ENCODE measurements at places on chromosomes 12 and 14. TPM values are rescaled to one million over a fixed set of nuclear protein-coding genes. Genes with fewer than 3 reads are reported as not detected.
A peak's percentile ranks its signal among the peaks of the same experiment; 100 is the strongest.

DNA sequence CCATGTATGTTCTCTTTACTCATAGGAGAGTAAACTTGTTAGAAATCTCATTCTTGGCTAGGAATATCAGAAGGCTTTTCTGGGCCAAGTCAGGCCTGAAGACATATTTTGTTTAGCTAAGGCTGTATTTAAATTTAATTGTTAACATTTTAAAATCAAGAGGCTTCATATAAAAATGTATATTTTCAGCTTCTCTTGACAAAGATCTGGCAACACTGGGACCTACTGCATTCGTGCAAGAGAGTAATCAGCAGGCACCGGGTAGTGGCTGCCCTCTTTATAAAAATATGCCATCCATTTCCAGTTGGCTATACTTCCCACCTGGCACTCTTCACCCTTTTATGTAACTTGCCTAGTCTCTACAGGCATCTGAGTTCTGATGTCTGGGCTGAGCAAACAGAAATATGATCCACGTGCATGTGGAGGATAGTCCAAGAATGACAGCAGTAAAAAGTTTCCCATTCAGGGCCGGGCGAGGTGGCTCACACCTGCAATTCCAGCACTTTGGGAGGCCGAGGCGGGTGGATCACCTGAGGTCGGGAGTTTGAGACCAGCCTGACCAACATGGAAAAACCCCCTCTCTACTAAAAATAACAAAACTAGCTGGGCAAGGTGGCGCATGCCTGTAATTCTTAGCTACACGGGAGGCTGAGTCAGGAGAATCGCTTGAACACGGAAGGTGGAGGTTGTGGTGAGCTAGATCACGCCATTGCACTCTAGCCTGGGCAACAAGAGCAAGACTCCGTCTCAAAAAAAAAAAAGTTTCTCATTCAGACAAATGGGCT lies 2.0 kb upstream of the SOS2 start:
- no peak for ATAC-seq
- H3K4me3 ChIP-seq: no peak overlapping the region
- H3K27ac ChIP-seq: no peak overlapping the region
- H3K4me1 ChIP-seq: peaks cover 8% of the 10 kb centered on the region

- H3K27ac ChIP-seq: no peak overlapping the region
- H3K36me3 ChIP-seq: peaks cover 80% of the 10 kb centered on the region
- ATAC-seq: no peak
- peaks cover 6% of the 10 kb centered on the region for H3K4me1 ChIP-seq
- no peak overlapping the region for H3K4me3 ChIP-seq
These were observed 27.8 kb downstream of the PAPLN start for GRCh38 chr14:73264885-73265720.

DNA sequence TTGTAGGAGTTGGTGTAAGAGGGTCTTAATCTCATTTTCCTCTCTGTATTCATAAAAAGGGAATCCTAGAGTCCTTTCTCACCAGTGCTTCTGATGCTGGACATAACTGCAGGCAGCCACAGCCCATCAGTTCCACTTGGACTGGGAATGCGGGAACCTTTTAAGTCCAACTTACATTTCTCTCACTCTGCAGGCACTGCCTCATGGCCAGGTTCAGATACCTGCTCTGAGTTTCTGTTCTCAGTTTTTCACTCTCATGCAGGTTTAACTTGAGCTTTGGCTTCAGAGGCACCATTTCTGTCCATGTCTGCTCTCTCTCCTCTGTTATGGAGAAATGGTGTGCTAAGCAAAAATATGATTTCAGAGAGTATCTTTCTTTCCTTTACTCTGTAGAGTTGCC lies 4.2 kb downstream of the ACVR1B start:
- no peak overlapping the region for H3K27ac ChIP-seq
- no peaks in the 10 kb centered on the region for H3K36me3 ChIP-seq
- no peak for ATAC-seq
- peaks cover 82% of the 10 kb centered on the region for H3K4me1 ChIP-seq
- H3K27me3 ChIP-seq: no peaks in the 10 kb centered on the region

DNA sequence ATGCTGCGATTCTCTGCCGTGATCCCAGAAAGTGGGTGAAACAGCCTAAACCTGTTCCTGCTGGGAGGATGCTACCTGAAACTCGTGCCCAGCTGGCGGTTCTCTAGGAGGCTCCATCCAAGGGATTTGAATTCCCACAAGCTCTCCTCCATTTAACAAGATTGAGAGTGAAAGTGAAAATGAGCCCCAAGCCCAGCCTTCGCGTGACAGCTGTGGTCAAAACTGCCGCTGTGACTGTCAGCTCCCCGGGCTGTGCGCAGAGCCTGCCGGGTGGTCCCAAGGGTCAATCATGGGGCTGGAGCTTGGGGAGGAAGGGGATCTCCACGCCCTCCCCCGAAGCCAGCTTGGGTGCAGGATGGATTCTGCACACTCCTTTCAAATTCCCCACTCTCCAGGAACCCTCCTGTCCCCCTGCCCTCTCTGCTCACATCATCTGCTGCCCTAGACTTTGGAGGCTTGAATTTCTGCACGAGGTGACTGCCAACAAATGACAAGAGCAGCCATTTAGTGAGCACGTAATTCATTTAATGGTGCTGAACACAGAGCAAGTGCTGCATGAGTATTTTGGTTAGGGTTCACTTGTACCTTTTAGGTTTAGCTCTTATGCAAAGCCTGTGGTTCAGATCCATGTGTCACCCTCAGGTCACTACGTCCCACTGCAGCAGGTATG lies 5.3 kb downstream of the ASB2 start:
- no peak for ATAC-seq
- H3K36me3 ChIP-seq: no peaks in the 10 kb centered on the region
- no peaks in the 10 kb centered on the region for H3K27me3 ChIP-seq
- peaks cover 4% of the 10 kb centered on the region for H3K4me1 ChIP-seq
- peak overlapping the region; percentile 96 for H3K27ac ChIP-seq

- ATAC-seq: no peak
- no peaks in the 10 kb centered on the region for H3K27me3 ChIP-seq
- no peaks in the 10 kb centered on the region for H3K4me1 ChIP-seq
- no peaks in the 10 kb centered on the region for H3K36me3 ChIP-seq
These were observed 73.0 kb downstream of the TSHR start for GRCh38 chr14:81028461-81028860.

- H3K36me3 ChIP-seq: no peaks in the 10 kb centered on the region
- no peak overlapping the region for H3K27ac ChIP-seq
- no peaks in the 10 kb centered on the region for H3K4me1 ChIP-seq
- no peaks in the 10 kb centered on the region for H3K27me3 ChIP-seq
These were observed 59.5 kb downstream of the SYNE2 start for GRCh38 chr14:63912286-63912685.

GRCh38 chr12:112322882-112323547 lies 59.2 kb downstream of the HECTD4 start:
- no peaks in the 10 kb centered on the region for H3K27me3 ChIP-seq
- H3K4me1 ChIP-seq: peaks cover 35% of the 10 kb centered on the region
- ATAC-seq: no peak
- peaks cover 15% of the 10 kb centered on the region for H3K36me3 ChIP-seq

DNA sequence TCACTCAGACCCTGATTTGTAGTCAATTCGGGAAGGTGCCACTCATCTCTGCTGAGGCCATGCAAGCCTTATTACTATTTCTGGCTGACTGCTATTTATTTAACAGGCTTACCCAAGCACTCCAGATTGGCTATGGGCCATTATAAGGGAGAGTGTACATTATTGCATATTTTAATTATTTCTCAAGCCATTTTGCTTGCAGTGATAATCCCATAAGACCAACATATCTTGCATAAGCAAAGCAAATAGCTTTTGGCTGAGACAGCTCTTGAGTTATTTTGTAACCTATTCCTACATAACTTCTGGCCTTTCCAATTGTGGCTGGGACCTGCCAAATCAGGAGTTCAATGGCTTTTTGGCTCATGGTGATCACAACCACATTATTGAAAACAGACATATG lies 509.6 kb upstream of the USP15 start:
- H3K4me1 ChIP-seq: peaks cover 5% of the 10 kb centered on the region
- no peak overlapping the region for H3K27ac ChIP-seq
- H3K4me3 ChIP-seq: no peak overlapping the region
- no peaks in the 10 kb centered on the region for H3K27me3 ChIP-seq

- no peaks in the 10 kb centered on the region for H3K36me3 ChIP-seq
- H3K27ac ChIP-seq: no peak overlapping the region
- H3K4me3 ChIP-seq: no peak overlapping the region
- no peaks in the 10 kb centered on the region for H3K4me1 ChIP-seq
- no peak for ATAC-seq
These were observed 687.5 kb upstream of the FBXO33 start for GRCh38 chr14:40119765-40120164.

- no peaks in the 10 kb centered on the region for H3K36me3 ChIP-seq
- no peak overlapping the region for H3K27ac ChIP-seq
- H3K27me3 ChIP-seq: peaks cover 64% of the 10 kb centered on the region
These were observed 901 bp downstream of the B3GNT4 start for GRCh38 chr12:122204167-122205052.

- no peak overlapping the region for H3K27ac ChIP-seq
- no peak for ATAC-seq
- no peak overlapping the region for H3K4me3 ChIP-seq
- H3K27me3 ChIP-seq: peaks cover 29% of the 10 kb centered on the region
- H3K4me1 ChIP-seq: no peaks in the 10 kb centered on the region
- no peaks in the 10 kb centered on the region for H3K36me3 ChIP-seq
These were observed 415.9 kb downstream of the FUT8 start for GRCh38 chr14:65828396-65828795.

DNA sequence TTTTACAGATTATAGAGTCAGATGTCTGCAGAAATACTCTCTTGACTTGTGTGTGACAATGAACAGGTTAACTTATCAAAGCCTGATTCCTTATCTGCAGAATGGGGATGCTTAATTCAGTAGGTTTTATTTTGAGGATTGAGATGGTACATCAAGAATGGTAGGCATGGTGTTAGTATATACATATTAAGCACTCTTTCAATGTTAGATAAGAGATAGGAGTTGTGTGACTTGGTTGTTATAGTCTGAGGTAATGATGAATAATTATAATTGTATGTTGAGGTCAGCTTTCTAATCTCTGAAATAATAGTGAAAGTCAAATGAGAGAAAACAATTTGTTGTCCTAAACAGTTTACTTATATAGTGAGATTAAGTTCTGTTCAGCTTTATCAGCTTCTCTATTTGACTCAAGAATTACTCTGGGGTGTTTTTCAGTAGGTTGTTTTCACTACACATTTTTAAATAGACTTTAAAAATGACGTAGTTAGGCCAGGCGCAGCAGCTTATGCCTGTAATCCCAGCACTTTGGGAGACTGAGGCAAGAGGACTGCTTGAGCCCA lies 11.9 kb downstream of the PALS1 start:
- no peaks in the 10 kb centered on the region for H3K4me1 ChIP-seq
- H3K27me3 ChIP-seq: no peaks in the 10 kb centered on the region
- no peak overlapping the region for H3K27ac ChIP-seq
- H3K36me3 ChIP-seq: no peaks in the 10 kb centered on the region
- no peak overlapping the region for H3K4me3 ChIP-seq
- no peak for ATAC-seq

DNA sequence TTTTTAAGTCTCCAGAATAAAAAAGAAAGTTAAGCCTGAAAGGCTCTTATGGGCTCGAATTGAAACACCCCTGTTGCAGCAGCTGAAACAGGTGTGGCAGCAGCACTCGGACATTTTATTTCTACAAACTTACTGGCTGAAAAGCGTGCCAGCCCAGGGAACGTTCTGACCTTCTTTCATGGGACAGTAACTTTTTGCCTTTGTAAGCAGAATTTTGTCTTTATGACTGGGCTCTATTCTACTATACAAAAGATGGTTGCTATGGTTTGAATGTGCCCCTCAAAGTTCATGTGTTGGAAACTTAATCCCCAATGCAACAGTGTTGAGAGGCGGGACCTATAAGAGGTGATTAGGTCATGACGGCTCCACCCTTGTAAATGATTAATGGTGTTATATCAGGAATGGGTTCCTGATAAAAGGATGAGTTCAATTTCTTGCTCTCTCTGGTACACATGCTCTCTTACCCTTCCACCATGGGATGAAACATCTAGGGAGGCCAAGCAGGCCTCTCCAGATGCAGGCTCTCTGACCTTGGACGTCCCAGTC lies 52.7 kb downstream of the PELI2 start:
- no peak overlapping the region for H3K27ac ChIP-seq
- H3K4me3 ChIP-seq: no peak overlapping the region
- peaks cover 20% of the 10 kb centered on the region for H3K4me1 ChIP-seq
- no peaks in the 10 kb centered on the region for H3K27me3 ChIP-seq

DNA sequence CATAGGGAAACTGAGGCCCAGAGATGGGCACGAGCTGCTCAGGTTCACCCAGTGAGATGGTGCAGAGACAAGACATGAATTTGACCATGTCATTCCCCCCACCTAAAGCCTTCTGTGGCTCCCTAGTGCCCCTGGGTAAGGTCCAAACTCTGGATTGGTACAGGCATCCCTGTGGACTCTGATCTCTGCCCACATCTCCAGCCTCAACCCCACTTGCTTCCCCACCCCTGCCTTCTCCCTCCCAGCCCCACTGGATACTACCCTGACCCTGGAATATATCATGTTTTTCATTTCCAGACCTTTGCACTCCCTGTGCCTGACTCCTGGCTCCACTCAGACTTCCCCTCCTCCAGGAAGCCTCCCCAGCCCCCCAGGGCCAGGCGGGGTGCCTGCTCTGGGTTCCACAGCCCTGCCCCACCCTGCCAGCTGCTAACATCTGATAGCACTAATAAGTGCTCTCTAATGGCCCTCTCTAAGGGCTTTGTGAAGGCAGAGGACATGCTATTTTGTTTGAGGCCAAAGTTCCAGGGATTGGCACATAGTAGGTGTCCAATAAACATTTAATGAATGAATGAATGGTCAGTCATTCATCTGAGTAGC lies 1.1 kb upstream of the SDSL start:
- no peaks in the 10 kb centered on the region for H3K36me3 ChIP-seq
- H3K27ac ChIP-seq: no peak overlapping the region
- ATAC-seq: no peak
- H3K4me1 ChIP-seq: peaks cover 20% of the 10 kb centered on the region

DNA sequence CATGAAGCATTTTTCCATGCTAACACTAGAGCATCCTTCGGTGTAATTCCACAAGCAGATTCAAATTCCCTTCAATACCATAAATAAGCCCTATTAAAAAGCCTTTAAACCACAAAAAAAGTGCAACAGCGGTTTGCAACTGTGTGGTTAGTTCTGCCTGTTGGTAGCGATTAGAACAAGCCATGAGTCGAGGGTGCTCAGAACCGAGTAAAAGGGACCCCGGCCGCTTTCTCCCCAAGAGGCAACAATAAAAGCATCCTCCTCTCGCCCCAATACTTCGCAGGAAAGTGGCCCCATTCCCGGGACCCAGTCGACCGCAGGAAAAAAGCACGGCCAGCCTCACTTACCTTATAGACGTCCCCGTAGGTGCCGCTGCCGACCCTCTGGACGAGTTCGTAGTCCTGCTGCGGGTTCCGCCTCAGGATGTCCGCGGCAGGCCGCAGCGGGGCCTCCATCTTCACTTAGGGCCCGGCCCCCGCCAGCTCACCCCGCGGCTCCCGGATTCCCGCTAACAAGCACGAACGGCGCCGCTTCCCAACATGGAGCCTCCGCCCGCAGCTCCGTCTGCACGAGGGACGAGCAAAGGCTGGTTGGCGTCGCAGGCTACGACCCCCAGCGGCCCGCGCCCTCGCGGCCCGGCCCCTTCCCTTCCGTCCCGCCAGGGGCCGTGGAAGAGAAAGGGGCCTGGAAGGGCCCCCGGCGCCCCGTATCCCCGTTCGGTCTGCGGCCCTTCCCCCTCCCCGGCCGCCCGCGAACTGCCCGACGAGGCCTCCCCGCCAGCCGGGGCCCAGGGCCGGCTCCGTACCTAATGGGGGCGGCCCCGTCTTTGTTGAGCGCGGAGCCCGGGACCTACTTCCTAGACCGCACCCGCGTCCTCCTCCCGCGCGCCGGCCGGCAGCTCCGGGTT lies 521 bp downstream of the MAP4K5 start:
- ATAC-seq: peak; percentile 75
- H3K4me3 ChIP-seq: peak overlapping the region; percentile 86
- no peaks in the 10 kb centered on the region for H3K36me3 ChIP-seq

Gene LETMD1
- total RNA-seq: 43.1 TPM

Gene HOXC9
- total RNA-seq: not detected

Gene AQP2
- not detected for total RNA-seq

Gene DDN
- total RNA-seq: not detected

Gene P2RX2
- total RNA-seq: 3.8 TPM

Gene CD163L1
- total RNA-seq: 0.93 TPM

Measured in gastroesophageal sphincter (tissue), 4 donors.